GM12878 (cell line): ENCODE measurements at places on chromosomes 13 and 19.

GRCh38 chr13:35908226-35908625, 223.0 kb downstream of the DCLK1 start:
- no peak for DNase-seq

- DNase-seq = no peak
These were observed 1819.5 kb downstream of the SLITRK5 start for GRCh38 chr13:89490661-89491060.

DNA sequence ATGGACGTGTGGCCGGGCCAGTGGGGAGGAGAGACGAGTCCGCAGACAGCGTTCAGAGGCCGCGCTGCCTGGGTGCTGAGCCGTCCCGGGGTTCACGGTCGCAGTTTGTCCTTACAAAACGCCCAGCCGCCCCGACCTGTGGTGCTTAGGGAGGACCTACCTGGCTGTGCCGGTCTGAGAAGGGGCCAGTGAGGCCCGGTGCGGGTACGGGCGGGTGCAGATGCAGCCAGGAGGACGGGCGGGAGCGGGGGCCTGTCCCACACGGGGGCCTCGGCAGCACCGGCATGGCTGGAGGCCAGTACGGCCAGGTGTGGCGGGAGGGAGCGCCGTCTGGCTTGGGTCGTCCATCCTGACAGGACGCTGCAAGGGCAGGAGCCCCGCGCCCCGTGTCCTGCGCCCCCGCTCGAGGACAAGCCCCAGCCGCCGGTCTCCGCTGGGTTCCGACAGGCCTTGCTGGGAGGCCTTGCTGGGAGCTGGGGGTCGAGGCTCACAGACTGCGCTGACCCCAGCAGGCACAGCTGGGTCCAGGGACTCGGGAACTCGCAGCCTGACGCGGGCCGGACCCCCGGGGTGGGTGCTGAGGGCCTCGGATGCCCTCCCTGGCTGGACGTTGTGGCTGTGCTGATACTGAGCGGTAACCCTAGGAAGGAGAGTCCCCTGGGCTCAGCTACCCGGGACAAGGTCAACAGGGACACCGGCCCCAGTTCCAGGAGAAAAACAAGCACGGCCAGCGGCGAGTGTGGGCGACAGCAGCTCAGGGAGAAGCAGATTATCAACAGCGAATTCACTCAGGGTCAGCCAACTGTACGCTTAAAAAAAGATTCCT, 5.3 kb upstream of the PROZ start:
- no peak for DNase-seq

DNA sequence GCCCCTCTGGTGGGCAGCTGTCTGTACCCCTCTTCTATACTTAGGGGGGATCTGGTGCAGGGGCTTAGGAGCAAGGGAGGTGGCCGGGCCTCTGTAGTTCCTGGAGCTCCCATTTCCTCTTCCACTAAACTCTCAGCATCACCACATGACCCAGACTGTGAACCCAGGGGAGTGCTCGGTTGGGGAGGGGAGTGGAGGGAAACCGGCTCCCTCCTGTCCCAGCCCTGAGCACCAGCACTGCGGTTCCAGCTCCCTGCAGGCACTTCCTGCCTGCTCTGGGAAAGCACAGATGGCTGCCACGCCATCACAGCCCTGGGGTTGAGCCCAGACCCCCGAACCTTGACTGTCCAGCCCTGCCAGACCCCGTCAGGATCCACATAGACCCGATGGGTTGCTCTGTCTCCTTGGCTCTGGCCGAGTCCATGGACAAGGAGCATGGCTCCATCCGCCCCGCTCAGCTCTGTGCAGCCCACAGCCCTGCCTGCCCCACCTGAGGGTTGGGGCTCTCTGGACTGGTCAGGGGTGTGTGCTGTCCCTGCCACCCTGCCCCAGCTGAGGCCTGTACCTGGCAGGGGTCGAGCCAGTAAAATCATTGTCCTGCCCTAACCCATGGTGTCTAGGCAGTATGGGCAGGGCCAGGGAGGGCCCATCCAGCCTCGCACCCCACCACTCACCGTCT, 36.0 kb upstream of the SLC7A10 start:
- no peak for DNase-seq

GRCh38 chr13:51793570-51794271, 10.2 kb downstream of the DHRS12 start:
- peak; percentile 70 for DNase-seq
